ENCODE measurements at places on chromosomes 7 and 10.

DNA sequence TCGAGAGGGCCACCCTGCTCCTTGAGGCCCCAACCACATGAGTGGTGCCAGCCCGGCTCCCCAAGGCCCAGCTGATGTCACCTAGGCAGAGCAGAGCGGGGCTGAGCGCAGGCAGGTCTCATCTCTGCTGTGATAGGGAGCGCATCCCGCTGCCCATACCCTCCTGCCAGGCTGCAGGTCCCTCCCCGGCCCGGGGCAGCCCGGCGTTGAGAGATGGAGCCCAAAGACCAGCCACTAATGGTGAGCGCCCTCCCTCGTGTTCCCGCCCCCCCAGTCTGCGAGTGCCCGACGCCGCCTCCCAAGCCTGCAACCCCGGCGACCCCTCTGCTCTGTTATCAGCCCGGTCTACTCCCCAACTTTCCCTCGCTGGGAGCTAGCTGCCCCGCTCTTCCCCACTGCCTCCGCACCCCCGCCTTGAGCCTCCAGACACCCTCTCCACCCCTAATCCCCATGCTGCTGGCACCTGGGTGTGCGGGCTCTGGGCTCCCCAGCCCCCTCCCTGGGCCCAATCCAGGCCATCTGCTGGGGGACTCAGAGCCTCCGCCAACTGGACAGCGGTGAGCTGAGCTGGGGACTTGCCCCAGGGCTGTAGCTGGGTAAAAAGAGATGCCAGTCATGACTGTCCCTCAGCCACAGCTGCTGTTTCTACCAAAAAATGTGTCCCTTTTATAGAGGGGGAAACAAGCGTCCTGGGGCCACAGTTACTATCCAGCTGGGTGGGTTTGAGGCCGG, 19.7 kb upstream of the CHST12 start:
- no peak for DNase-seq

GRCh38 chr7:49396229-49396628, 377.2 kb upstream of the VWC2 start:
- no peak for DNase-seq

- no peak for DNase-seq
These were observed 32.8 kb downstream of the SGMS1 start for GRCh38 chr10:50590935-50591334.

DNA sequence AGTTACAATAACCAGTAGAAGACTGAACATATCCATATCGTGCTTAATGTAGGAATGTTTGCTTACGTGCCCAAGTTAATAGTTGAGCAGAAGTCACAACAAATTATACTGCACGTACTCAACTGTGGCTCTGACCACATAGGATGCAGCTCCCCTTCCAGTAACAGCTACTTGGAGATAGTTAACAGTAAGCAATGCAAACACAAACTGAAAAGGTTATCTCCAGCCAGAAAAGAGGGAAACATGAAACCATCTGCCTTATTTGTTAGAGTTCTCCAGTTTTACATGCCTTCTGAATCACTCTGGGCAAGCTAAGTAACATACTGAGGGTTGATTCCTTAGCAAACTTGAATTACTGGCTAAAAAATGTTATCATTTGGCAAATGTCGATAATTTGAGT, 9.8 kb downstream of the DHX32 start:
- no peak for DNase-seq

- DNase-seq, result peak; percentile 30
These were observed 132.3 kb upstream of the CHST15 start for GRCh38 chr10:124225467-124226270.

DNA sequence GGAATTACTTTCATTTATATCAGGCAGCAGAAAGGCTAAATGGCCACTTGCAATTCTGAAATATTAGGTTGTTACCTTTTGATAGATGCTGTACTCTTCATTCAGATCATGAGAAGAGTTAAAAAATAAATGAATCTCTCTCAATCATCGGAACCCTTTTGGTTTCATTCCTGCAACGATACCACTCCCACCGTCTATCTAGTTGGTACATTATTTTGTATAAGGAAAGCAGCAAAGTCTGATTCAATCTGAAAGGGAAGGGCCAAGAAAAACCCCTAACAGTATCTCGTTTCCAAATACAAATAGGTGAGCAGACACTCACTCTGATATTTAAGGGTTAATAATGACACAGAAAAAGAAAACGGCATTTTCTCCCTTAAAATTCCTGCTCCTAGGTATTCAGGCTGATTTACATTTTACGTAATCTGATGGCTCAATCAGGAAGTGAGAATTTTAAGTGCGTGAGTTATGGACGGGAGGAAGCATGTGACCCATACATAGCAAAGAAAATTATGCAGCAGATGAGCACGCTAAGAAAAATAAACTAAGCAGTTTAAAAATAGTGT, 209.4 kb upstream of the KLF14 start:
- DNase-seq, result no peak

DNA sequence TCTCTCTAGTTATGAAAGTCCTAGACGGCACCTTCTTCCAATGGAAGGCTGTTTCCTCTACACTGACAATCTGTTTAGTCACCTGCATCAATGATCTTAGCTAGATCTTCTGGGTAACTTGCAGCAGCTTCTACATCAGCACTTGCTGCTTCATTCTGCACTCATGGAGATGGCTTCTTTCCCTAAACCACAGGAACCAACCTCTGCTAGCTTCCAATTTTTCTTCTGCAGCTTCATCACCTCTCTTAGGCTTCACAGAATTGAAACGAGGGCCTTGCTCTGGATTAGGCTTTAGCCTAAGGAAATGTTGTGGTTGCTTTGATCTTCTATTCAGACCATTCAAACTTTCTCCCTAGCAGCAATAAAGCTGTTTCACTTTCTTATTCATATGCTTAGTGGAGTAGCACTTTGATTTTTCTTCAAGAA, 24.6 kb downstream of the NAMPT start:
- peak; percentile 32 for DNase-seq

DNA sequence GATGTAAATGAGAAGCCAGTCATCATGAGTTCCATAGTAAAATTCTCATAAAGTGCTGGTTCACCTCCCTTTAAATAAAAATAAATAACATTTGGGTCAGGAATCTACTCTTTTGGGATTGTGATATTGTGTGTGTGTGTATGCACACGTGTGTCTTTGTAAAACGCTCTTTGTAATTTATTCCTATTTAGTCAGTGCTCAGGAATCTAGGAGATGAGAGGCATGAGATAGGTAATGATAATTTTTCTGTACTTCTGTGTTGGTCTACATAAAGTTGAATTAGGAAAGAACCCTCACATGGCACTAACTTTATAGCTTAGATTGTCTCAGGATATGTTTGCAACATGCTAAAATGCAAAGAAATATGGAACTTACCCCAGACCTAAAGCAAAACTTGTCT, 4.9 kb upstream of the CALCR start:
- no peak for DNase-seq

DNA sequence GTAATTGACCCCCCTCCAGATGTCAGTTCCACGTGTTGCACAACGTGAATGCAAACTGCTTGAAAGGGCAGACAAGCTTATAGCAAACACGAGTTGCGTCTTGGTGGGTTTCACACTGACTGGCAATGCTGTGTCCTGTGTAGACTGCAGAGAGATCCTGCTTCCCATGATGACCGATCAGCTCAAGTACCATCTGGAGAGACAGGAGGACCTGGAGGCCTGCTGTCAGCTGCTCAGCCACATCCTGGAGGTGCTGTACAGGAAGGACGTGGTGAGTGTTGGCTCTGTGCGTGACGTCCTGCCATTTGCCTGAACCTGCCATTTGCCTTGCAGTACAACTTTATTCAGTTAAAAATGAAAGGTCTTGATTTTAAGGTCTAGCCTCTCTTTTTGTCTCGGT, 71.1 kb downstream of the INSYN2A start:
- DNase-seq, result no peak

- DNase-seq, result no peak
These were observed 570 bp downstream of the TBC1D12 start for GRCh38 chr10:94402843-94403379.

GRCh38 chr7:112411186-112411795, 39.0 kb upstream of the IFRD1 start:
- DNase-seq, result no peak

DNA sequence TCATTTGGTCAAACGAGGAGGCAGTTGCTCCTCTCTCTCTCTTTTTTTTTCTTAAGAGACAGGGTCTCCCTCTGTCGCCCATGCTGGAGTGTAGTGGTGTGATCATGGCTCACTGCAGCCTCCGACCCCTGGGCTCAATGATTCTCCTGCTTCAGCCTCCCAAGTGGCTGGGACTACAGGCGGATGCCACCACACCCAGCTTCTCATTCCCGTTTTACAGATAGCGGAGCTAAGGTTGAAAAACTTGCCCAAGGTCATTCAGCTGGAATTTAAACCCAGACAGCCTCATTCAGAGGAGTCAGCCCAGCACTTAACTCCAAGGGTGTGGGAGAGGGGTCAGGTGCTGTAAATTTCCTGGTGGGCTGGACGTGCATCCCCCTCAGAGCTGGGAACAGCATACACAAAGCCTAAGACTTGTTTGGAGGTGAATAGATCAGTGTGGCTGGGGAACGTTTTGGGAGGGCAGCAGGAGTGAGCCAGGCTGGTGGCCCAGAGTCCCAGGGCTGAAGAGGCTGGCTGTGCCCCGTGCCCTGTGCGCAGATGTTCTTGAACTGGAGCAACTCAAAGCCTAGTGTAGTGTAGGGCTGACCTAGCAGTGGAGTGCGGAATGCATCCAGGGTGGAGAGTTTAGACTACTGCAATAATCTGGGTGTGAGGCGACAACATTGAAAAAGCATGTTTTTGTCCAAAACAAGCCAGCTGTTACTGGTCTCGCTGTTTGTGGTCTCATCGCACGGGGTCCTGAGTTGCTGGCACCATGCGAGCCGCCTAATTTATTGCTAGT, 2.3 kb downstream of the HTRA1 start:
- DNase-seq, result no peak

- peak; percentile 36 for DNase-seq
These were observed 472.0 kb downstream of the RPS24 start for GRCh38 chr10:78505657-78506056.

Data from activated CD4-positive, alpha-beta T cell treated with anti-CD3 and anti-CD28 coated beads, Interleukin-2, amount 50 U/mL, for 16 hours (primary cell).